Activated B cell treated with CpG ODN at 0.5 μM for 24 hours (primary cell): ENCODE measurements at places on chromosomes 13 and 19. TPM values are rescaled to one million over a fixed set of nuclear protein-coding genes. Genes with fewer than 3 reads are reported as not detected.

DNA sequence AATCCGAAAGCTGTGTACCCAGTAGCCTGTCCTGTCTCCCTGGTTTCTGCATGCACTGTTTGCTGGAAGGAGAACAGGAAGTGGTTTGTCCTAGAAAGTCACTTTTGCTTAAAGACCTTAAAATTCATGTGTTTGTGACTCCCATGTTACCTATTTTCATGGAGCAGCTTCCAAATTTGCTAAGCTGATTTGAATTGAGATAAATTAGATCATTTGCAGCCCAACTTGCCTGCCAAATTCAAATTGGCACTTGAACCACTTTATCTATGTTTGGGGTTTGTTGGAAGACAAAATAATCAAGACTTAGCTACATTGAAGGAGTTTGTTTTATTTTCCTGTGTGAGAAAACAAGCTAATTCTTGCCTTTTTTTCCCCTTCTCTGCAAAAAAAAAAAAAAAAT, 532.5 kb downstream of the DIAPH3 start:
- no peak for DNase-seq

- no peak for DNase-seq
These were observed 8.9 kb upstream of the NR2F6 start for GRCh38 chr19:17254636-17255035.

DNA sequence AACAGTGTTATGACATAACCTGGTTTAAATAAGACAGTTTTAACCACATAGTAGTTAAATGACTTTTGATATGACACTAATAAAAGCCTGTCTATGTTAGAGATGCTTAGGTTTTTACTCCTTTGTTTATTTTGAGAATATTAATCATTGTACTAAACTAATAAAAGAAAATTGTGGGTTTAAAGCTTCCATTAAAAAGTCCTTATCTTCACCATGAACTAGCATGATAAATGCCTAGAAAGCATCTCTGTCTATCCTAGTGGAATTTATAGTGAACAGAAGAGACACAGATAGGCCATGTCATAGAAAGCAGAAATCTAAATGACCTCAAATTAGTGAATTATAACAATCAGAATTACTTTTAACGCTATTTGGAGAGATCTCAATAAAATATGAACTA, 255.2 kb downstream of the PCDH9 start:
- DNase-seq: no peak

- no peak for DNase-seq
These were observed 7.0 kb downstream of the CUL4A start for GRCh38 chr13:113216254-113217048.

DNA sequence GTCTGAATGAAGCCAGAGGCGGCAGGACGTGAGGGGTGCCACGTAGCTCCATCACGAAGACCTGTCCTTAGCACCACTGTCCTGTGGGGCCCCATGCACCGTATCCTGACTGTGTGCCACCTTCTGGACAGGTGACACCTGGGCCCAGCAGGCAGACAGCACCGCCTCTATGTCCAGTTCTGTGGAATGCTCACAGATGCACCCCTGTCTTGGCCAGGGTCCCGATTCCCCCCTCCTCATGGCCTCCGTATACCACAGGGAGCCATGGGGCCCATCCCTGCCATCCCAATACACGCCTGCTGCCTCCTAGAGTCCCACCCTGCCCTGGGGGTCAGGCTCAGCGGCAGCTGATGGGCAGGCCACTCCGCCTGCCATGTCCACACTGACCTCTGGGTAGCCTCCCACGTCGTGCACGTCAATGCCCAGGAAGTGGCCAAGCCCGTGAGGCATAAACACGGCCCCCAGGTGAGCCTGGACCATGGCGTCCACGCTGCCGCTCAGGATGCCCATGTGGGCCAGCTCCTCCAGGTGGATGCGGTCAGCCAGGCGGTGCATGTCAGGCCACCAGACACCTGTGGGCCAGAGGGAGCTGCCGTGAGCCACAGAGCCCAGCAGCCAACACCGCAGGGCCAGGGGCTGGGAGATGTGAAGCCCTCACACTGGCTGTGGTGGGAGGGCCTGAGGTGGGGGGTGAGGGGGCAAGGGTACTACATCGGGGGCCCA, 17.6 kb downstream of the CEBPG start:
- no peak for DNase-seq

- DNase-seq: no peak
These were observed 109.4 kb downstream of the RFC3 start for GRCh38 chr13:33927315-33927714.

Gene STARD13
- total RNA-seq: 0.07 and 0.13 TPM in 2 replicates

DNA sequence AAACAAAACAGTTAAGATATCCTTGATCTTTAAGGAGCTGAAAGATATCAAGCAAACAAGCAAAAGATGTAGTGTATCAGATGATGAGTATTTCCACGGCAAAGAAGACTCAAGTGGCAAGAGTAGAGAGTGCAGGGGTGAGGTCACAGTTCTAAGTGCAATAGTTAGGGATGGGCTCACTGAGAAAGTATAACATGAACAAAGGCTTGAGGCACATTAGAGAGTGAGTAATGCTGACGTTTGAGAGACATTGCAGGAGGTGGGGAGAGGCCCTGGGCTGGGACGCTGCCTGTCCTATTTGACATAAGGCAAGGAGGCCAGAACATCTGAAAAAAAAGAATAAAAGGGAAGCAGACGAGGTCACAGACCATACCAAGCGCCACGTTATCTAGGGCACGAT, 1.4 kb downstream of the DUXA start:
- DNase-seq: no peak

DNA sequence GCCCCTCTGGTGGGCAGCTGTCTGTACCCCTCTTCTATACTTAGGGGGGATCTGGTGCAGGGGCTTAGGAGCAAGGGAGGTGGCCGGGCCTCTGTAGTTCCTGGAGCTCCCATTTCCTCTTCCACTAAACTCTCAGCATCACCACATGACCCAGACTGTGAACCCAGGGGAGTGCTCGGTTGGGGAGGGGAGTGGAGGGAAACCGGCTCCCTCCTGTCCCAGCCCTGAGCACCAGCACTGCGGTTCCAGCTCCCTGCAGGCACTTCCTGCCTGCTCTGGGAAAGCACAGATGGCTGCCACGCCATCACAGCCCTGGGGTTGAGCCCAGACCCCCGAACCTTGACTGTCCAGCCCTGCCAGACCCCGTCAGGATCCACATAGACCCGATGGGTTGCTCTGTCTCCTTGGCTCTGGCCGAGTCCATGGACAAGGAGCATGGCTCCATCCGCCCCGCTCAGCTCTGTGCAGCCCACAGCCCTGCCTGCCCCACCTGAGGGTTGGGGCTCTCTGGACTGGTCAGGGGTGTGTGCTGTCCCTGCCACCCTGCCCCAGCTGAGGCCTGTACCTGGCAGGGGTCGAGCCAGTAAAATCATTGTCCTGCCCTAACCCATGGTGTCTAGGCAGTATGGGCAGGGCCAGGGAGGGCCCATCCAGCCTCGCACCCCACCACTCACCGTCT, 36.0 kb upstream of the SLC7A10 start:
- DNase-seq: no peak

Gene NOVA2
- not detected in 2 replicates for total RNA-seq

- DNase-seq: no peak
These were observed 82.8 kb upstream of the MRI1 start for GRCh38 chr19:13681509-13681908.

DNA sequence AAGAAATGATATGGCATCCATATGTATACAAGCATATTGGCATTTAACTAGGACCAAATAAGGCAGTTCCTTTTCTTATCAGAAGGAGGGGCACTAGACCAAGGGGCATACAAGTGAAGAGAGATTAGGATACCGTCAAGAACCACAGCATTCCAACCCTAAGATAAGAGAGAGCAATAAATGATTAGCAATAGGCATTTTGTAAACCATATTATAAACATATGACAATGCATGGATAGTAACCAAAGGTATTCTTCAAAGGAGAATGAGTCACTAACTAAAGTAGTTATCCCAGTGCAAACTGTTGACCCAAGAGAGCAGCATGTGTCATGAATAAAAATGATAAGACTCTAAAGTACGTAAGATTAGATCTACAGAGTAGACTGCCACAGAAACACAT, 500.9 kb upstream of the HTR2A start:
- DNase-seq: no peak

Gene KLK8
- not detected in 2 replicates for total RNA-seq

Gene GDF15
- not detected in 2 replicates for total RNA-seq

Gene VSTM2B
- total RNA-seq: not detected in 2 replicates

GRCh38 chr13:42280537-42280936, 8.6 kb downstream of the AKAP11 start:
- no peak for DNase-seq

- no peak for DNase-seq
These were observed 3.9 kb upstream of the CELF5 start for GRCh38 chr19:3220576-3220975.

GRCh38 chr13:51961493-51962403, 49.5 kb downstream of the ATP7B start:
- no peak for DNase-seq

- no peak for DNase-seq
These were observed 410.6 kb downstream of the FGF9 start for GRCh38 chr13:22081430-22081829.

DNA sequence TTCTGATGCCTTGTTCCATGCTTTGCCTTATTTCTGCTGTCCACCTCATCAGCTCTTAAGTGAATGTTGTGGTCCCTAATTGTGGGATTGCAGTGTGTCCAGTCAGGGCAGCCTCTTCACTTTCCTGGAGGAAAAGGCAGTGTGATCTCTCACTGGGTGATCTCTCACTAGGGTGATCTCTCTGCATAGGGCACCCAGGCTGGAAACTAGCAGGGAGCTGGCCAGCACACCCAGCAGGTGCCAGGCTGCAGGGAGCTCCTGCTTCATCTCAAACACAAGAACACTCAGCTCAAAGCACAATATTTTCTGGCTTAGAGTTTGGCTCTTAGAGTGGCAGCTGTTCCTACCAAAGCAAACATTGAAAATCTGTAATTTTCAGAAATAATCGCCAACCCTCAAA, 36.5 kb upstream of the TSHZ3 start:
- no peak for DNase-seq

GRCh38 chr19:29724102-29724641, 9.1 kb upstream of the C19orf12 start:
- DNase-seq: no peak

DNA sequence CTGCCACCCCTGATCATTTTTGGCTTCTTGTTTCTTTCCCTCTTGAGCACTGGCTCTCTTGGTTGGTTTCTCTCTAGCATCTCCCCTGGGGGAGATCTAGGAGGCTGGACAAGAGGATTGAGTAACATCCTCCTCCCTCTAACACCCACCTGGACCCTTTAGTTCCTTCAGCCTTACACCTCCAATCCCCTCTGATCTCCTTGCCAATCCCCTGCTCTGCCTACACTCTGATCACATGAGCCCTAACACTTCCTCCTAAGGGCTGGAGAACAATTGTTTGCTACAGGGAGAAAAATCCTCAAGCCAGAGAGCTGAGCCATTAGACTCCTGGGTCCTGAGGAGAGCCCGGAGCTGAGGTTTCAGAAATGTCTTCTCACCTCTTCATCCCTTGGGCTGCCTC, 65.9 kb upstream of the ADGRL1 start:
- DNase-seq: no peak

Gene COL5A3
- not detected in 2 replicates for total RNA-seq

Gene SCAF1
- total RNA-seq: 58.7 and 61.0 TPM in 2 replicates

Gene TUBA3C
- not detected in 2 replicates for total RNA-seq

Gene SHANK1
- total RNA-seq: not detected in 2 replicates

Gene CPB2
- total RNA-seq: not detected in 2 replicates

GRCh38 chr13:34207872-34208271, 389.9 kb downstream of the RFC3 start:
- no peak for DNase-seq

Gene LHB
- not detected in 2 replicates for total RNA-seq

- no peak for DNase-seq
These were observed 14.9 kb upstream of the ZNF91 start for GRCh38 chr19:23410155-23410554.

DNA sequence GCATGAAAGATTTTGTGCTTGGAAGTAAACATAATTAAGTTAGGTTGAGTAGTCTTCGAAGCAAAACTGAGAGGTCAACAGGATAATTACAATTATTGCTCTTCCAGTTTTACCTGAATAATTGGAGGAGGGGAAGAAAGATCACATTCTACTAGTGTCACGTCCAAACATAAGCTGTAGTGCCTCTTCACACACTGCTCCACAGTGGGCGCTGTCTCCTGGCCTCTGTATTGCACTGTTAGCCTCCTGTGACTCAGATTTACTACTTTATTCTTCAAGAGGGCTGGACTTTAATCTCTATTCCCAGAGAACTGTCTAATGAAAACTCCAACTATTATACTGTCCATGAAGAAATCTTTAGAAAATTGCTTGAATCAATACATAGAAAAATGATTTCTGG, 62.9 kb downstream of the TRPC4 start:
- no peak for DNase-seq

GRCh38 chr19:30249911-30250310, 122.3 kb upstream of the ZNF536 start:
- DNase-seq: no peak

Gene GPR4
- not detected in 2 replicates for total RNA-seq

Gene PGLYRP2
- not detected in 2 replicates for total RNA-seq

DNA sequence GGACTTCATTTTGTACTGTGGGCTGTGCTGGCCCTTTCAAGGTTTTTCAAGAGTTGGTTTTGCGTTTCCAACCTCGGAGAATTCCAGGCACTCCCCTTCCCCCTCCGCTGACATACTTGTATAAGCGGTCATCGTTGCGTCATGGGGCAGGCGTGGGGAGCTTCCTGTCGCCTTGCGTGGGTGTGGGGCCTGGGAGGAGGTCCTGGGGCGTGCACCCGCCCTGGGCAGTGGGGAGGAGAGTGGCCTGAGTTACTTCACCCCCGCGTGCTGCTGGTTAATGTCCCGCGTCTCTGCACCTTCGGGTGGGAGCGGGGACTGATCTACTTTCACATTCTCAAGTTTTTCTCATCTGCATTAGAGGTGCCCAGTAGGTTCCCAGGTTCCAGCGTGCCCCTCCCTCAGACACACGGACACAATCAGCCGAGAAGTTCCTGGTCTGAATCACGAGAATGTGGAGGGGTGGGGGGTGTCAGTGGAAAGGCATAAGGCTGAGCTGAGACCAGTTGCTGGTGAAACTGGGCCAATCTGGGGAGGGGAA, 4.1 kb downstream of the IER2 start:
- peak; percentile 44 for DNase-seq

- no peak for DNase-seq
These were observed 5.1 kb downstream of the DNMT1 start for GRCh38 chr19:10189616-10190015.

DNA sequence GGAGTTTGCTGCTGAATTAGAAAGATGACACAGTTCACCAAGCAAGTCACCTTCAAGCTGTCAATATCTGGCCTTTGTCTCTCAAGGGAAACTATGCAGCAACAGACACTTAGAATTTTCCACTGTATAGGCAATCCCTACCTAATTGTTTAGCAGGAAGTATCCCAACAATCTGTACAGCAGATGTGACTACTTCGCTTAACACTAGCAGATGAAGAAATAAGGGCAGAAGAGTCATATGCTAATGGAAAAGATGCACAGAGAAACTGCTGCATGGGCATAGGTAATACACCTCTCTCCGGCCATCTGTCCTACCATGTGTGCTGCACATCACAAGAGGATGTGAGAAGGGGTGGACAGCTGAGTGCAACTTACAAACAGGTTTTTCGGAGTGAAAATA, 851.2 kb downstream of the PCDH9 start:
- DNase-seq: no peak

Gene NAT14
- 10.9 and 13.8 TPM in 2 replicates for total RNA-seq

- no peak for DNase-seq
These were observed 6.8 kb downstream of the ALG5 start for GRCh38 chr13:36992362-36992761.
